ENCODE measurements at places on chromosomes 5 and 9.

DNA sequence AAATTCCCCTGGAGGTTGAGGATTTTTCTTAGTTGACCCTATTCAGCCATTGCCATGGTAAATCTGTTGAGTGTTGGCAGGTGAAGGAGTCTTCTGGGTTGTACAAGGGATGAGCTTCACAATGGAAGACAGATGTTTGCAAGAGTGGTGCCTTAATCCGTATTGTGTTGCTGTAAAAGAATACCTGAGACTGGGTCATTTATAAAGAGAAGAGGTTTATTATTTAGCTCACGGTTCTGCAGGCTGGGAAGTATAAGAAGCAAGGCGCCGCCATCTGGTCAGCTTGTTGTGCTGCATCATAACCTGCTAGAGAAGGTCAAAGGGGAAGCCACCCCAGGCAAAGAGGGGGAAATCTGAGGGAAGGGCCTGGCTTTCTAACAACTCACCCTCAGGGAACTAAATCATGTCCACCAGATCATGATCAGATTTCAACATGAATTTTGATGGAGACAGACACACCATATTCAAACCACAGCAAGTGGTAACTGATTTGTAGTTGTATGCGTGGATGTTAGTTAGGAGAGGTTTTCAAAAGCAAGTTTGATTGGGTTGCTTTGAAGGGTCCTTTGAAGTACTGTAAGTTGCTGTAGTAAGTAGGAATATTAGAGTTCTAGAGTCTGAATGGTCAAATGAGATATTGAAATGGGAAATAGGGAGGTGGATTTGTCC is 2.5 kb downstream of the TNPO1 start:
- DNase-seq = peak; percentile 55

GRCh38 chr9:96305171-96305570 is 3.2 kb upstream of the HSD17B3 start:
- no peak for DNase-seq

DNA sequence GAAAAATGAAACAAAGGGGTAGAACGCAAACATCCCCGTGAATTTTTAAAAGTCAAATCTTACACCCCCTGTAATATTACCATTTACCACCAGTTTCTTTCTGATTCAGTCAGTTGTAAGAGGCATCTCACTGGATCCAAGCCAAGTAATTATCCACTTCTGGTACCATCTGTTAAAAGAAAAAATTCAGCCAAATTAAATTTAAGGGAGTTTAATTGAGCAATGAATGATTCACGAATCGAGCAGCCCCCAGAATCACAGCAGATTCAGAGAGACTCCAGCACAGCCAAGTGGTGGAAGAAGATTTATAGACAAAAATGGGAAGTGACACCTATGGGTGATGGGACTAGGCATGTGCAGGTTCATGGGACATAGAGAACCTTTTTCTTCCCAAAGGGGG is 29.9 kb upstream of the MTMR12 start:
- no peak for DNase-seq

DNA sequence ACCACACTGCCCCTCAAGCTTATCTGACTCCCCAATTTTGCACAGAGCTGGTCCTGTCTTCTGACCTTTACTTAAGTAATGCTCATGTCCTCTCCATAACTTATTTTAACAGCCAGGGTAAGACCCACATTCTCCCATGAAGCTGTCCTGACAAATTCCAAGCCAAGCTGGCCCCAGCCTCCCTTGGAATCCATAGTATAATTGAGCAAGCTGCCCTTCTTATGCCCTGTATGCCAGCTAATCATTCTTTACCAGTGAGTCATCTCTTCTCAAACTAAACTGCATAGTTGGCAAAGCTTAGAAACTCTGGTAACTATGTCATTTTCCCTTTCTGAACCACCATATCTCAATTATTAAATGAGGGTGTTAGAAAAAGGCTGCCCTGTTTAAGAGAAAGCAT is 92.4 kb downstream of the NFIB start:
- DNase-seq = no peak

DNA sequence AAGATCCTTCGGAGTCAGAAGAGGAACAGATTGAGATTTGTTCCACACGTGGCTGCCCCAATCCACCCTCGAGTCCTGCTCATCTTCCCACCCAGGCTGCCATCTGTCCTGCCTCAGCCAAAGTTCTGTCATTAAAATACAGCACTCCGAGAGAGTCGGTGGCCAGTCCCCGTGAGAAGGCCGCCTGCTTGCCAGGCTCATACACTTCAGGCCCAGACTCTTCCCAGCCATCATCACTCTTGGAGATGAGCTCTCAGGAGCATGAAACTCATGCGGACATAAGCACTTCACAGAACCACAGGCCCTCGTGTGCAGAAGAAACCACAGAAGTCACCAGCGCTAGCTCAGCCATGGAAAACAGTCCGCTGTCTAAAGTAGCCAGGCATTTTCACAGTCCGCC is 85.9 kb downstream of the GOLPH3 start:
- DNase-seq = no peak

DNA sequence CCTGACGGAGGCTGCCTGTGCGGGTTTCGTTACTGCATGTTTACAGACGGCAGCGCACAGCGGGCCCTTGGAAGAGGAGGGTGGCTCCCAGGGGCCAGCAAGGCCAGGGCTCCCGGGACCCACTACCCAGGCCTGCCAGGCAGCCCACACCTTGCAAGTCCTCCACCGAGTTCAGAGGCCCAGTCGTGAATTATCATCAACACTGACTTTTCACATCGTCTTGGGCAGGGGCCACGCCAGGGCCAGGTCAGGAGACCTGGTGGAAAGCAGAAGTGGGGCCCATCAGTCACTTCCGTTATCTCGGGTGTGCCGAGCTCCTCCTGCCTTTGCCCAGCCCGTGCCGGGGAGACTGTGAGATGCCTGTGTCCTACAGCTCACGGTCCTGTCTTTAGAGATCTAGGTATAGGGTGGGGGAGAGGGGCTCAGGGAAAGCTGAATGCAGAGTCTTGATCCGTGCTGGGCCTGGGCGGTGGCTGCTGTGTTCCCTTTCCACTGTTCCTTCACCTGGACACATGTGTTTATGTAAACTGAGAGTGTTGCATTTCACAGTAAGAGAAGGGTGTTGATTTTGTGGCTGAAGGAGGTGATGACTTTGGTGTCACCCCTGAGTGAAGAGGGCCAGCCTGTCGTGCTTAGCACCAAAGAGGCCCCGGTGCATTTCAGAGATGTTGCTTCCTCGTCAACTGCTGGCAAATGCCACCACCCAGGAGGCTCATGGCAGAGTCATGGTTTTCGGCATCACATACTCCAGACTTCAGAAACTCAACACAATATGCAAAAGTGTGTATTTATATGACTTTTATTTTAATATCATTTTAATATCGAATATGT is 175.2 kb downstream of the GAPVD1 start:
- DNase-seq = peak; percentile 39

- DNase-seq = no peak
Measured at GRCh38 chr9:135692410-135692809, 6.9 kb downstream of the SOHLH1 start.

- DNase-seq = no peak
Measured at GRCh38 chr9:137804908-137805630, 72.5 kb upstream of the CACNA1B start.

GRCh38 chr9:121053544-121053943 is 3.5 kb upstream of the C5 start:
- DNase-seq = no peak

DNA sequence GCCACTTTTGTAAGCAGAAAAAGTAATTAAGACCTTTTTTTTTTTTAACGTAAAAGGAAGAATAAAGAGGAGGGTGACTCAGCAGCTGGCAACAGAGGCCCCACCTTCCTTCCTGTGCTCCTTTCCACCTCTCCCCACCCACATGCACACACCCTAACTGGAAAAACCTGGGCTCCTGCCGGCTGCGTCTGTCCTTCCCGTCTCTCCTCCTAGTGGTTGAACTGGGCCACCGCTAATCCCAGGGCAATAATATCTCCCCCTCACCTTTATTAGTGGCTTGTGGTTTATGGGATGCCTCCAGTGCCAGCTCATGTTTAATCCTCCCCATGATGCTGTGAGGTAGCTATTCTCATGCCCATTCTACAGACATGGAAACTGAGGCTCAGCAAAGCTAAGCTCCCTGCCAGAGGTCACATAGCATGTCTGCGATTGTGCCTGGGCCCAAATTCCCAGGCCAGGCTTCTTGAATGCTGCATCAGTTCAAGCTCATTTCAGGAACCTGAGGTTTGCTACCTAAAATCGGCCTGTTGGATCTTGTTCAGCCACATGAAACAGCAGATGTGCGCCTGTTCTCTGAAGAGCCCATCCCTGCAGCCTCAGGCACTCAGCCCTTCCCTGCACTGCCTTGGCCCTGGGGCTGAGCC is 60.9 kb upstream of the IL17B start:
- peak; percentile 89 for DNase-seq

- no peak for DNase-seq
Measured at GRCh38 chr5:54944364-54944763, 41.0 kb downstream of the ESM1 start.

DNA sequence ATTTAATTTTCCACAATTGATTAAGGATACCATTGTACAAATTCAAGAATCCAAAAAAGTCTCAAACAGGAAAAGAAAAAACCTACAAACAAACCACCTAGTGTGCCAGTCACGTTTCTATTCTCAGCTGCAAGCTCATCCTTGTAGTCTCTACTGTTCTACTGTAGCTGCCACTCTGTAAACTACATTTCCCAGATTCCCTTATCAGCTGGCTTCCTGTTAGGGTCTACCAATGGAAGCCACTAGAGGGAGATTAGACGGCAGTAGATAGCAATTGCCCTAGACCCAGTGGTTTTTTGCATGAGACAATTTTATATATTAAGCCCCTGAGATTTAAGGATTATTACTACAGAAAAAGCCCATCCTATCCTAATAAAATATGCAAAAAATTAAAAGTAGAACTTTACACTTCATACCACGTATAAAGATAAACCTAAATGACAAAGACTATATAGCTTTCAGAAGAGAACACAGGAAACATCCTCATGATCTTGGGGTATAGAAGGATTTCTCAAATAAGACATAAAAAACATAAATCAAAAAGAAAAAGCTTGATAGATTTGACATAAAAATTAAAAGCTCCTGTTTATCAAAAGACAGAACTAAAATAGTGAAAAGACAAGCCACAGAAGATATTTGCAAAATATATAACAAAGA is 37.4 kb downstream of the P4HA2 start:
- DNase-seq = no peak

DNA sequence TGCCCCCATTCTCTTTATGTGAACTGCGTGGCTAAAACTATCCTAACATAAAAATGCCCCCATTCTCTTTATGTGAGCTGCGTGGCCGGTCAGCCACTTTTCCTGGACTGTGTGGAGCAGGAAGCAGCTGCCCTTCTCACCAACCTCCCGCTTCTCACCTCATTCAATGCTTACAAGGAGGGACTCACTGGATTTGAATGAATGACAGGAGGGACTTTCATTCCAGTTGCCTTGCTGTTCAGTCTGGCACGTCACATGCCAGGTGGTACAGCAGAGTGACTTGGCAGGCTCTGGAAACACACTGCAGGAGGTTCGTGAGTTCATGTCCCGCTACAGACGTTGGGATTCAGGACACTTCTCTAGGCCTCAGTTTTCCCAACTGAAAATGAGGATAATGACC is 60.2 kb upstream of the NFIL3 start:
- DNase-seq = no peak

- DNase-seq = no peak
Measured at GRCh38 chr9:35487081-35487480, 2.8 kb upstream of the RUSC2 start.

- DNase-seq = peak; percentile 56
Measured at GRCh38 chr5:159331093-159331973, 1.0 kb upstream of the IL12B start.

DNA sequence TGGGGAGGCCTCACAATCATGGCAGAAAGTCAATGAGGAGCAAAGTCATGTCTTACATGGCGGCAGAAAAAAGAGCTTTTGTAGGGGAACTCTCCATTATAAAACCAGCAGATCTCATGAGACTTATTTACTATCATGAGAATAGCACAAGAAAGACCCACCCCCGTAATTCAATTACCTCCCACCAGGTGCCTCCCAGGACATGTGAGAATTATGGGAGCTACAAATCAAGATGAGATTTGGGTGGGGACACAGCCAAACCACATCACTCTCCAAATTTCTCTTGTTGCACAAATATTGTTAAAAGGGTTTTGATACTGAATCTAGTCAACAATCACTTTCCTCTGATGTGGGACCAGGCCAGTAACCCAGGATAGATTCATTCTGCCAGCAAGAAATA is 1176.1 kb downstream of the CDH9 start:
- DNase-seq = no peak

DNA sequence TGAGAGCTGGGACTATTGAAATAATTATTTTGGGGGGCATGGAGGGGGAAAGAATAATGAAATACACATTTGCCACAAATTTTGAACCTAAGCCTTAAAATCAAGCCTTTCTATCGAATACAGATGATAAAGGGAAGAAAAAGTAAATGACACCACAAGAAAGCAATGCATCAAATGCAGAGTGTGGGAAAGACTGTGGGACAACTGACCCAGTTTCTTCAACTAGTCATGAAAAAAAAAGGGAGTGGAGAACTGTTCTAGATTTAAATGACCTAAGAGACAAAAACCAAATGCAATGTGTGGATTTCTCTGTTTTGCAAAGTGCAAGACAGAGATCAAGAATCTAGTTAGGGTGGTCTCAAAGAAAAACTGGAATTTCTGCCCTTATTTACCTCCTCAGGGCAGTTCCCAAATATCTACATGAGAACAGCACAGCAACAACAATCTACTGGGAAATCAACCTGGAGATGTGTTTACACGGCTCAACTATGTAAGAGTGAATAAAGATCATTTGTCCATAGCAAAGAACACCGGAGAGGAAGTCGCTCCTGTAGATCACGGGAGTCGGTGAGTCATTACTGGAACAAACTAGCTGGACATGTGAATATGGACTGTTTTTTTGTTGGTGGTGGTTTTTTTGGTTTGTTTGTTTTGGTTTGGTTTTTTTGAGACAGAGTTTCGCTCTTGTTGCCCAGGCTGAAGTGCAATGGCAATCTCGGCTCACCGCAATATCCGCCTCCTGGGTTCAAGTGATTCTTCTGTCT is 145.9 kb downstream of the DROSHA start:
- no peak for DNase-seq

DNA sequence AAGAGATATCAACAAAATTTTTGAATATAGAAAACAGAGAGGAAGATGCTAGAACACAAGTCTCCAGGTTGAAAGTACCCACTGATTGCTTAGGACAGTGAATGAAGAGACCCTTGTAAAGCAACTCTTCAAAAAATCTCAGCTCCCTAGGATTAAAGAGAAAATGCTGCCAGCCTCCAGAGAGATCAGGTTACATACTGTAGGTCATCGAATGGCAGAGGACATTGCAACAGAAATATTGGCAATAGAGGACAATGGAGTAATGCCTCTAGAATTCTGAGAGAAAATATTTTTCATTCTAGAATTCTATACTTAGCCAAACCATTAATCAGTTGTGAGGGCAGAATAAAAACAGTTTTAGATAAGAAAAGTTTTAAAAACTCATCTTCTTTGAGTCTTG is 43.1 kb upstream of the ELL2 start:
- DNase-seq = no peak

DNA sequence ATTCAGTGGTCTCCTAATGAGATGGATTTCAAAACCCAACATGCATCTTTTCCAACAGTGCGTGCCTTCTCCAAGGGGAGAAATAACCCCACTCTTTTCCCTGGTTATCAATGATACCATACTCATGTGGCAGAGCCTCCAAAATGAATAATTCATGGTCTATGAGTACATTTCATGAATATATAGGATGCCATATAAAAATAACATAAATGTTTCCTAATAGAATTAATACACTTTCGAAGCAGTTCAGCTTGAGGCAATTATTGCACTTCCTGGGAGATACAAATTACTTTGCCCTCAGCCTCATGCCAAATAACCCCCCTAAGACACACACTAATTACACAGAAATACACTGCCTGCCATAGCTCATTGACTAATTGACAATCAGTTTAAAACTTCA is 318.6 kb downstream of the ZSWIM6 start:
- DNase-seq = no peak
